ENCODE measurements at places on chromosomes 1 and 21.

DNA sequence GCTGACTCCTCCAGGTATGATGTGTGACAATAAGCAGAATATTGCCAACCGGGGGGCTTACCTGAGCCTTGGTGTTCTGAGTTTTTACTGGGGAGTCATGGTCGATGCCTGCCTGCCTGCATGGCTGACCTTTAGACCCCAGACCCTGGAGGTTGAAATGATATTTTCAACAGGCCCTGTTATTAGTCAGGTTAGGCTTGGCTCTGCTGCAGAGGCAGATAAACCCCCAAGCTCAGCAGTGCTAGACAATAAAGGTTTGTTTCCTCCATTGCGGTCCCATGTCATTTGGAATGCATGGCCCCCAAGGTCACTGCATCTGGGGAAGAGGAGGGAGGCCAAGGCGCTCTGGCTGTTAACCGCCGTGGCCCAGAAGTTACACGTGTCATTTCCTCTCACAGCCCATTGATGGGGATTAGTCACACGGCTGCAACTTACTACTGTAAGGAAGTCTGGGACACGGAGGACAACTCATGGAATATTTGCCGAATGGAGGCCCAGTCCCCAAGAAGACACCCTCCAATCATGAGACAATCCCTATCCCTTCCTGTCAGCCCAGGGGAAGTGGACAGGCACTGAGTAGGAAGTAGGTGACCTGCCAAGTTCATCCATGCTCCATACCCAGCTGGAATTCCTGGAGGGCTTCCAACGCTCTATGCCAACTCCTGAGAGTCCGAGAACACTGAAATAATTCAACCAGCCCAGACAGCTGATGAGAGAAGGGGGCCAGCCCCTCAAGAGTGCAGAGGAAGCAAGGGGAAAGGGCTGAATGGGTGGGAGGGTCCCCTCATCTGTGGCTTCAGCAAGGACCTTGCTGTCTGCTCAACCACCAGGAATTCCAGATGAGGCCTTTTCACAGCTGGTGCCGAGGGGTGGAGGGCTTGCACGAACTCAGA is 97.3 kb downstream of the TAS1R2 start:
- no peak for DNase-seq

- DNase-seq: no peak
Measured at GRCh38 chr1:159916242-159917051, 8.9 kb downstream of the TAGLN2 start.

DNA sequence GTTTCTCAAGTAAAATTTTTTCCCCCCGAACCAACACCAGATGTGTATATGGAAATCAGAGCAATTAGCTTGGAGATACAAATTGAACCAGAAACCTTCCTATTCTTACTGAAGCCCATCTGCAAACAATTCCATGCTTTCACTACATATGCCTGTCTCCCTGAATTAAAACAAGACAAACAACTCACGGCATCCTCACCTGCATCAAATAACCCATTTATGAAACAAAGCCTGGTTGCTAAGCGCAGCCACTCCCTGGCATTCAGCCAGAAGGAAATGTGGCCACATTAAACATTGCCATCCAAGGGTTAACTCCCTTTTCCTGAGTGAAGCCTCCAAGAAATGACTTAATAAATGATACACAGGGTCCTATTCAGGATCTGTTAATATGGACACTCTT is 55.3 kb downstream of the APP start:
- no peak for DNase-seq

DNA sequence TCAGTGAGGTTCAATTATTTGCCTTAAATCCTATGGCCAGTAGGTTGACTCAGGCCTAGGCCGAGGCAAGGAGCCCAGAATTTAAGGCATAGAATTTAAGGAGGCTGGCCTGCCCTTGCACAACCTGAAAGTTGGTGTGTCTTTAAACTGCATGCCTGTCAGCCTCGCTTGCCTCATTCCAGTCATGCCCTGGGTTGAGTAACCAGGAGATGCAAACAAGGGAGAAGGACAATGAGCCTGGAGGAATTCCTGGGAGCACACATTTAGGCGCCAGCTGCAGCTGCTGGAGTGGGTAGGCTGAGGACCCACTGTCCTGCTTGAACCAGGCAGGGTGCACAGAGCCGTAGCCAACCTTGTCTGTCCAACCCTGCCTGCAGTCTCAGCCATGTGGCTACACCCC is 11.7 kb downstream of the CD2 start:
- DNase-seq: no peak

DNA sequence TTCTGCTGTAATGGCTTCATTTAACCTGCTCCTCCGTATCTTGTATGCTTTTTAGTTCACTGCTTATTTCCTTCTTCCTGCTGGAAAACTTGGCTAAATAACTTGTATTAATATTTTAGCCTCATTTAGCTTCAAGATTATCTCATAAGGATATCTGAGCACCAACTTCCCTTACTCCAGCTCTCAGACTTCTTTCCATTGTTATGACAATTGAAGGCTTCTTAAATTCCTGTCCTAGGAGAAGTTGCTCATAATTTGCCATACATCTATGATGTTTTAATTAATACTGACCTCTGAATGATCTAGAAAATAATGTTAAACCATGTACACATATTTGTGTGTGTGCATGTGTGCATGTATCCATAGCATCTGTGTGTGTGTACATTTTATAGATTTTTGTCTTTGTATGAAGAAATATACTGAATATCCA is 1524.4 kb upstream of the TPTE start:
- no peak for DNase-seq

- DNase-seq: no peak
Measured at GRCh38 chr1:21262293-21263051, 27.8 kb downstream of the ECE1 start.

DNA sequence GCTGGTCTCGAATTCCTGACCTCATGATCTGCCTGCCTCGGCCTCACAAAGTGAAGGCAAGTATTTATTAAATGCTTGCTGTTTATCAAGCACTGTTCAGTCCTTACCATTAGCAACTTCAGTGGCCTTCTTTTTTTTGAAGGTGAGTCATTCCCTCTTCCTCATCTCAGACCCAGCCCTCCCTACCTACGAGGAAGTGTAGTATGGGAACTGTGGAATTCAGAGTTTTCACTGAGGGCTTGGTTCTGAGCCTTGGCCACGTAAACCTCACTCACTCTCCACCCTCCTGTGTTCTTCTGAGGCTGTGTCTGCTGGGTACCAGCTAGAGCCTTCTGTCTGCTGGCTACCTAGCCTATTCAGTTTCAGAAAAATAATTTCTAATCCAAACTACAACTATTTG is 218.3 kb upstream of the SGIP1 start:
- DNase-seq: no peak

GRCh38 chr1:28507646-28508434 is 2.0 kb downstream of the RCC1 start:
- DNase-seq: no peak

Data from left renal pelvis (tissue), 4 donors.